Motor neuron (in vitro differentiated cells): ENCODE measurements at places on chromosomes 5 and 9. TPM values are rescaled to one million over a fixed set of nuclear protein-coding genes. Genes with fewer than 3 reads are reported as not detected.

Gene BRD3OS
- total RNA-seq: 18.5 and 20.0 TPM in 2 replicates

- no peak for ATAC-seq
Observed at GRCh38 chr5:429453-430188, 13.4 kb upstream of the EXOC3 start.

- ATAC-seq: no peak
Observed at GRCh38 chr5:75664979-75665378, 52.3 kb downstream of the POC5 start.

Gene SPINK13
- 0.29 TPM in 1 of 2 replicates, not detected in the other for total RNA-seq

DNA sequence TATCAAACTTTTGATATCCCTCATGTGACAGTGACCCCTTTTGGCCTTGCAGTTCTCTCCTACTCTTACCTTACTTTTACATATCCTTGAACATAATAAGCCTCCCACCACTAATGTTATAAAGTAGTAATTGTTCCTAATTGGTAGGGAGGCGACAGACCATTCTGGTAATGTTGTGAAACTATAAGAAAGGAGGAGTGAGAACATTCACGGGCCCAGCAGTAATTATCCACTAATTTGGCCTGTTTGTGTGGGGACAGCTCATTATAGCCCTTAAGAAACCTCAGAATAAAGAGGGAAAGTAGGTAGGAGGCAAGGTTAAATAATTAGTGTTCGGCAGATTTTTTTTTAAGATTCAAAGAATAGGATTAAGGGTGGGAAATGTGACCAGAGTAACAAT lies 1046.5 kb upstream of the ARRDC3 start:
- no peak for ATAC-seq

DNA sequence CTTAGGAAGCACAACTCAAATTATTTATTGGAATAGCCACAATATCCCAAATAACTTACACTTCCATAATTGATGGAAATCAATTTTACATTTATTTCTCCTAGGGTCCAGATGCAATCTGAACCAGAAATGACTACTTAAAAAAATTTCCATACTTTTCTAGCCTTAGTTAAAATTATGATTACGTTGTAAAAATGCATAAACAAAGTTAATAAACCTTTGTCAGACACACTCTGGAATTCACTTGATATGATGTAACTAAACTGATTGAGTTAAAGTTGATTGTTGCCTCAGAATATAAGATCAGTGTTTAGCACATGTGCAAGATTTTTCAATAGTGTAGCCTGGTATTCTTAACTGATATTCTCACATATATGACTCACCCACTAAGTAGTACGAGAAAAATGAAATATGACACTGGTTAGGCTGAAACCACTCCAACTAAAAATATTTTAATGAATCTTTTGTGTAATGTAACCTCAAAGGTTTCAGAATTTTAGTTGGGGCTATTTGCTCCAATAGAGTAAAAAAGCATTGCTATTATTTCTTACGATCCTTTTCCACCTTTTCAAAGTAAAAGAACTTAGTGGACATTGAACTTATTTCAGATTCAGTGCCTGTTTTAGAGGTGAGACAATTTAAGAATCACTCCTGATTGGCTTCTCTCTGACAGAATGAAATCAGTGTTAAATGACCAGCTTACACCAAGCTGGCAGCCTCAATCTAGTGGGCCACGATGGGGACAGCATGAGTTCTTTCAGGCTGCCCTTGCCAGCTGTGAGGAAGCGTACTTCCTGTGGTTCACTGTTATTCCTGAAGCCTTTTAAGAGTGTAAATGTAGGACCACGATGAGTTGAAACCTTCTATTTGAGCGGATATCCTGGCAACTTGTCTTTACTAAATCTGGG lies 277.2 kb upstream of the CDH9 start:
- ATAC-seq: peak; percentile 63

Gene IL5
- total RNA-seq: 0.52 TPM in 1 of 2 replicates, not detected in the other

DNA sequence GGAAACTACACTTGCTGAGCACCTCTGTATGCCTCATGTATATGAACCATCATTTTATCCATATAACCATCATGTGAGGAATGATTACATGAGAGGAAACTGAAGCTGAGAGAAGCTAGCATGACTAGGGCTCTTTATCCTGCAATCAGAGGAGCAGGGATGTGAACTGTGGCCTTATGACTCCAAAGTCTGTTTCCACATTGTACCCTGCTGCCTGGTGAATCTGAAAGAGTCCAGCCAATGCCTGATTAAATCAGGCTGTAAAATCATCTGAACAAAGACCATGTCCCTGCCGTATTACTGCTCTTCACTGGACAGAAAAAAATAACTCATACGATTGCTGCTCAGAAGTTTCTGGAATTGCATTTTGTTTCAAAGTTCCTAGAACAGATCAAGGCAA lies 67.0 kb downstream of the LPAR1 start:
- ATAC-seq: no peak

- no peak for ATAC-seq
Observed at GRCh38 chr9:109101202-109101595, 18.5 kb downstream of the TMEM245 start.

GRCh38 chr9:83065233-83065632 lies 2.3 kb upstream of the RASEF start:
- ATAC-seq: no peak

DNA sequence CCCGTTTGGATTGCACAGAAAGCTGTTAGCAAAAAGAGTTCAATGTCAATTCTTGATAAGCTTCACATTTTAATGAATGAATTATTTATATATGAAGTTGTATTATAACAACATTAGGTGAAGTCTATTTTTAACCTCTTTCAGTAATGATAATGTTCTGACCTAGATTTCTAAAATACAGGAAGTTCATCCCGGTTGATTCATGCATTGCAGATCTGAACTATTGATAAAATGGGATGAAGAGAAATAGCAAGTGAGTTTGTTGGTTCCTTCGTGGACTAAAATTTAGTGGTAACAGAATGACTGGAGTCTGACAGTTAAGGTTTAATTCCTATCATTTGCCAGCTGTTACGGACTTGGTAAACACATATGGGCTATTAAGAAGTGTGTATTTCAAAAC lies 180.5 kb downstream of the PCSK1 start:
- no peak for ATAC-seq

DNA sequence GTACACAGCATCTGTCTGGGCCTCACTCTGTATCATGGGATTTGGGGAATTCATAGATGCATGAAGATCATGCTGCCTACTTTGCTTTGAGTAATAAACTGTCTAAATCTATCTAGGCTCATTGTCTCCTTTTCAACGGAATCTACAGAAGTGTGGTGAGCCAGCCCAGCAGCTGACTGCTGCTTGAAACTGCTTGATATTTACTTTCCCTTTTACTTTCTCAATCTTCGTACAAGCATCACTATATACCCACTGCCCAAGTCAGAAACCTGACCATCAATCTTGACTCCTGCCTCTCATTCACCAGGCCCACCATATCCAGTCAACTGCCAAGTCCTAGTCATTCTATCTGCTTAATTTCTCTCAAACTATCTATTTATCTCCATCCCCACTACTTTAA lies 142.9 kb downstream of the NR2F1-AS1 start:
- ATAC-seq: no peak

DNA sequence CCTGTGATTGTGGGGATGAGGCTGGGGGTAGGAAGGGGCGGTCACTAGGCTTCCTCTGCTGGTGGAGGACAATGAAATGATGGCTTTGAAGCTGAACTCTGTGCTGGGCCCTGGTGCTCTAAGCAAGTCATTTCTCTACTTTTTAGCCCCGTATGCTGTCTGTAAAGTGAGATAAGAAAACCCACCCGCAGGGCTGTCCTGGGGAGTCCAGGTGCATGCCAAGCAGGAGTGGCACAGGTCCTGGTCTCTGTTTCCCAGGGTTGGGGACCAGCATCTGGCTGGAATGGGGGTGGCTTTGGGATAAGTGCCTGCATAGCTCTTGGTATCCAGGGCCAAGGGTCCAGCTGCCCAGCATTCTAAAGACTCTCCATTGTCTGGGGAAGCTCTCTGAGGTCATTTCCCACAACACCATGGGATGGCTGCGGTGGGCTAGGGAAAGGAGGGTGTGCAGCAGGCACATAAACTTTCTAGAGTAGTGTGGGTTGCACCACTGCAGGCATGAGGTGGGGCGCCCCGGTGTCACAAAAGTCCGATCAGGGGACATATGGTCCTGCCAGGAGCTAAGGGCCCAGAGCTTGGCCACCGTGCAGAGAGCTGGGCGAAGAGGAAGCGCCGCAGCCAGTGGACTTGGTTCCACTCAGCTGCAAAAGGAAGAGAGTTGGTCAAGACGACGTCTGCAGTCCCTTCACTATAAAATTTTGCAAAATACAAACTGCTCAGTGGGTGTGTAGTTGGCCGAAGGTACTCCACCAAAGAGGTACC lies 25.6 kb upstream of the GTF3C5 start:
- ATAC-seq: no peak

GRCh38 chr5:5533927-5534326 lies 111.5 kb downstream of the ICE1 start:
- ATAC-seq: no peak

- peak; percentile 56 for ATAC-seq
Observed at GRCh38 chr5:128213340-128213739, 129.8 kb downstream of the SLC12A2 start.

DNA sequence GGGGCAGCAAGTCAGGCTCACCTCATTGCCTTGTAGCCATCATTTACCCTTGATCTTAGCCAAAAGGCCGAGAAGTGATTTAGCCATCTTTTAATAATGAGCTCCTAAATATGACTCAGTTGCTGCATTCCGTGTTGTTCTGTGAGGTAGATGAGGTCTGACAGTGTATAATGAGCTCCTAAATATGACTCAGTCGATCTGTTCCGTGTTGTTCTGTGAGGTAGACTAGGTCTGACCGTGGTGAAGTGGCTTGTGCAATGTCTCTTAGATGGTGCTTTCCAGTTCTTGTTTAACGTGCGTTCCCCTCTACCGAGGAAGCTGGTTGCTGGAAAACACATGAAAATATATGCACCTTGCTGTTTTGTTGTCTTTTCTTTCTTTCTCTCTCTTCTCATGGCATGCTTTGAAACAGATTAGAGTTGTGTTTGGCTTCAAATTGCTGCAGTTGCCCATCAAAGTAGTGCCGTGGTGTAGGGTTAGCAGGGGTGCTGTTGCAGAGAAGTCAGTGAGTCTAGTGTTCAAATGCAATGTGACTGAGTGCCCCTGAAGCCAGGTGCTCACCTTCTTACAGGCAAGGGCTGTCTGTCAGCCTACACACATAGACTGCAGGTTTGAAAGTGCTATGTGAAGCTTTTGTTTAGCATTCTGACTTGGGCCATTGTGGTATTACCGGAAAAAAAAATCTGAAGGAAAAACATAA lies 118.6 kb downstream of the KDM4C start:
- no peak for ATAC-seq

GRCh38 chr9:133951265-133951664 lies 40.9 kb downstream of the VAV2 start:
- ATAC-seq: no peak

GRCh38 chr5:149357370-149358293 lies at the start of gene PCYOX1L:
PCYOX1L (plus strand) TSS chr5:149358046; CDS start chr5:149358069, 23 bp downstream.
- peak; percentile 99 for ATAC-seq

Gene RGMB
- total RNA-seq: 17.3 and 17.6 TPM in 2 replicates

DNA sequence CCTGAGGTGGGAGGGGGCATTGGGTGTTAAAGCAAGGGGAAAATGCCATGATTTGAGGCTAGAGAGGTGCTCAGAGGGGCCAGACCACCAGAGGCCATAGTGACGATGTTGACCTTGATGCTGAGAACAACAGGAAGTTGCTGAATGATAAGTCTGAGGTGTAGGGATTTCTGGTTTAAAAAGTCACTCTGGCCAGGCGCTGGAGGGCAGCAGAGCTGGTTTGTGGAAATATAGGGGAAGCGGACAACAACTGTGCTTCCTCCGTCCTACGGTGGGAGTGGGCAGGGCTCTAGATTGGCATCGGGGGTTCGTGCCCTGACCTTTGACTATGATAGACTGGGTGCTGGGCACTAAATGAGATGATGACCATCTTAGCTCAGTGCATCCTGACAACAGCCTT lies 44.7 kb downstream of the STOM start:
- ATAC-seq: no peak

Gene OR1Q1
- 1.1 TPM in 1 of 2 replicates, not detected in the other for total RNA-seq

Gene TRPM3
- total RNA-seq: 0.09 and 1.2 TPM in 2 replicates

Gene PNPLA7
- 0.16 and 0.56 TPM in 2 replicates for total RNA-seq

Gene KCNN2
- 1.5 TPM in 1 of 2 replicates, not detected in the other for total RNA-seq

Gene TOR1B
- total RNA-seq: 14.7 and 16.3 TPM in 2 replicates

DNA sequence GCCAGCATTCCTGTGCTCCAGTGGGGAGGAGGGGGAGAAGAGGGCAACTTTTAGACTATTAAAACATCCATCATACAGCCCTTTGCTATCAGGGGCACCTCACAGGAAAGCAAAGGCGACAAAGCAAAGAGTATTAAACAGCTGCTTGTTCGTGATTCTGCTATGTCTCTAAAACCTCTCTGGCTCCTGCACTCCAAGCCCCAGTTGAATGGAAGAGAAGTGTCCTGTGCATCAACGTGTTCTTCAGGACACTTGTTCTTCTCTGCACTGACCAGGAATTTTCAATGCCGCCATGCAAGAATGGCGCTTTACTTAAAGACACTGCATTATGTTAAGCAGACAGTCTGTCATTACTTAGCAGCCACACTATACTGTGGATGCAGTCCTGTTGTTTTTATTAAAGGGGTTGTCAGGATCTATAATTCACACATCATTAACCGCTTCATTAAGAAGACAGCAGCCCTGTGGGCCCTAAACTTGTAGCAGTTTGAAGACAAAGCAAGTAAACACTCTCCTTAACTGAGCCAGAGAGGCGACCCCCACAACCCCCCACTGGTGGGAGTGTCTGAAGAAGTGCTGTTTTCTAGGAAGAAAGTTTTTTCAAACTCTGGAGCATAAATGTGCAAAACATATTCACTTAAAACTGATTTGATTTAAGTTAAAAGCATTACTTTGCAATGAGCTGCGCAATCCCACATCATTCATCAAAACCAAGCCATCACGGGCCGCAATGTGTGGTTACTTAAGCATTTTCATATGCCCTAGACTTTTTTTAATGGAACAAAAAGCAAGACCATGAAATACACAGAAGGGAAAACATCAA lies 164.5 kb downstream of the ZNF608 start:
- no peak for ATAC-seq

DNA sequence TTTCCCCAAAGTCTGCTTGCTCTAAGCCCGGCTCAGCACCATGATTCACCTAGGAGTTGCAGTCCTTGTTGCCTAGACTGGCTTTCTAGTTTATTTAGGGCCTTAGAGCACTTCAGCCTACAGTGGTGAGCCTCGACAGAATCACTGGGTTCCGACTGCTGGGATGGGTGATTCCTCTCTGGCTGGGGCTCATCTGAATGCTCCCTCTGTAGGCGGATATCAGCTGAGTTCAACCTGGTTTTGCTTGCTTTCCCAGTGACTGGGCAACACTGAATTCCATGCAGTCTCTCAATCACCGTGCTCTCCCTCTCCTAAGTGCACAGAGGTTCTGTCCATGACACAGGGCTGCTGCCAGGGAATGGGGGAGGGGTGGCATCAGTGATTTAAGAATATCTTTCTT lies 54.1 kb downstream of the OSMR start:
- no peak for ATAC-seq

Gene RASEF
- 0.82 and 1.0 TPM in 2 replicates for total RNA-seq
